ENCODE measurements at places on chromosomes 7 and 10.

- no peak for DNase-seq
These were observed 69.9 kb downstream of the AOAH start for GRCh38 chr7:36654436-36654835.

GRCh38 chr10:78028438-78029268, 662 bp downstream of the POLR3A start:
- no peak for DNase-seq

GRCh38 chr10:21193196-21193595, 296.1 kb upstream of the NEBL start:
- no peak for DNase-seq

GRCh38 chr7:102252366-102252982, 34.2 kb upstream of the SH2B2 start:
- no peak for DNase-seq

- DNase-seq, result no peak
These were observed 113.6 kb downstream of the OAT start for GRCh38 chr10:124305131-124305530.

DNA sequence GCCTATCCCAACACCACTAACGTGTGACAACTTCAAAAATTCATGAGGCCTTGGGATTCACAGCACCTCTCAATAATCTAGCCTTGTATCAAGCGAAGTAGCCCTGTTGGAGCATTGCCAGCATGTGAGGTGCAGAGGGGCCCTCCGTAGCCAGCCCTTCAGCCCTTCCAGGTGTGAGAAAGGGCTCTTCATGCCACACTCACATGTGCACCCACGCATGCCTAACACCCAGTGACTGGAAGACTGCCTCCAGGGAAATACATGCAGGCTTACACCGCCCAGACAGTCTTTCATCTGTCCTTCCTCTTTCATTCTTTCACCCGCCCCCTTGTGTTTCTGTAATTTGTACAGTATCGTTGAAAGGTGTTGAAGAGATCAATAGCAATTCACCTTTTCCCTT, 26.1 kb downstream of the LRRC4 start:
- DNase-seq, result no peak

GRCh38 chr7:28088032-28088431, 92.6 kb downstream of the JAZF1 start:
- no peak for DNase-seq

GRCh38 chr10:25530306-25530705, 355.5 kb downstream of the GPR158 start:
- no peak for DNase-seq

DNA sequence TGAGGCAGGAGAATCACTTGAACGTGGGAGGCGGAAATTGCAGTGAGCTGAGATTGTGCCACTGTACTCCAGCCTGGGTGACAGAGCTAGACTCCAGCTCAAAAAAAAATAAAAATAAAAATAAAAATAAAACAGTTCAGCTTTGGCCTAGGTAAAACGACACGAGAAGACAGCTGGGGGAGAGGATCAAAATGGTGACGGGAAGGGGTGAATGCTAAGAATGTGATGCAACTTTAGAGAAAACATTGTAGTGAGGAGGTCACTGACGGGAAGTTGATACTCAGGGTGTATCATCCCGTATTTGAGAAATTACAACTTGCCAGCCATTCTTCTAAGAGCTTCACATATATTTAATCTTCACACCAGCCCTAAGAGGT, 1.1 kb downstream of the NDST2 start:
- DNase-seq, result no peak

GRCh38 chr10:86163522-86164173, 202.9 kb downstream of the GRID1 start:
- DNase-seq, result no peak

GRCh38 chr7:139727151-139727705, 50.6 kb downstream of the HIPK2 start:
- DNase-seq, result no peak

Data from HS-27A (cell line).